PC-9 (cell line): ENCODE measurements at places on chromosomes 2 and 18. TPM values are rescaled to one million over a fixed set of nuclear protein-coding genes. Genes with fewer than 3 reads are reported as not detected.

Gene AQP4
- not detected in 2 replicates for total RNA-seq

Gene CASP10
- 15.2 and 16.9 TPM in 2 replicates for total RNA-seq

Gene RTP5
- total RNA-seq = not detected in 2 replicates

Gene HOXD4
- total RNA-seq = not detected in 2 replicates

Gene CD8A
- total RNA-seq = 0.28 and 0.45 TPM in 2 replicates

Gene HOXD8
- 0.39 and 0.50 TPM in 2 replicates for total RNA-seq

Gene KATNAL2
- total RNA-seq = 9.0 and 9.4 TPM in 2 replicates
